ENCODE measurements at places on chromosomes 12 and 14.

DNA sequence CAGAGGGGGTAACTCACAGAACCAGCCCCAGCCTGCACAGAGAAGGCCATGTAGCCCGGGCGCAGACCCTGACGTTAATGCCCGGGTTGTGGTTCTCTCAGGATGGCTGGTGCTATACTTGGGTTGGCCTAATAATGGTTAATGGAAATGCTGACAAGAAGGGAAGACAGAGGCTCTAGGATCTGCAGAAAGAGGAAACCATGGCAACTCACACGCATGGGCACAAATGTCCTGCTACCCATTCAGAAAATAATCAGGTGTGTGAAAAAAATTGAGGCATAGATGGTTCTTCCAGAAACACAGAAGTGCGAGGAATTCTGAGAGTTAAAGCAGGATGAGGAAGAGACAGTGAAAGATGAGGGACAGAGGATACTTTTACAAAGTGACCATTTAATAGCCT lies 33.8 kb downstream of the APPL2 start:
- DNase-seq: no peak

DNA sequence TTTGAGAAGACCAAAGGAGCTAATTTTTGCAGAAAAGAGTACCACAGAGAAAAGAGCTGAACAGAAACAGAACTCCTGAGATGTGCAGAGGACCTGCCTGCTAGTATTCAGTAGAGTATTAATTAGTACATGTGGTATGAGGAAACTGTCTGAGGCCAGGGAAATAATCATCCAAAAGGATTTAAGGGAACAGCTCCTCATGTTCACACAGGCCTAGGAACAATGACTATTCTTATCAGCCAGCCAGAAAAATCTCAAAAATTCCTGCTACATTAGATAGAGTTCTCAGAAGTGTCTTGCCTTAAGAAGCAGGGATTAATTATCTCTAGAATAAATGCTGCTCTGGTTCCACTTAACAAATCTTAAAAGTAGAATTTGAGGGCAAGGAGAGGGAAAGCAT lies 36.4 kb downstream of the PKP2 start:
- no peak for DNase-seq

GRCh38 chr12:52687497-52688385 lies 7.5 kb upstream of the KRT1 start:
- DNase-seq: no peak

DNA sequence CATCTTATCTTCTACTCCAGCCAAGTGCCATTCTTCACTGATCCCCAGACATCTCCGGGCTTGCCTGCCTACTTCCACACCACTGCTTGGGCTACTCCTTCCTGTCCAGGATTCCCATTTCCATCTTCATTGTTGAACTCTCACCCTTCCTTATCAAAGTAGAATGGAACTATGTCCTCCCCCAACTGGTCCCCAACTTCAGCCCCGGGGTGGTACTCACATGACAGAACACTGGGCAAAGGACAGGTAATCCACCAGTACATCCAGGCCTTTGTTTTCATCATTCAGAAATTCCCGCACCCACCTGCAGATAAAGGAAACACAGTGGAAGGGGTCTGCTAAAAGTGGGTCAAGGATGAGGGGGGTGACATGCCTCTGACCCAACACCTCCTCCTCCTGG lies 38.4 kb downstream of the PRPF40B start:
- DNase-seq: no peak

GRCh38 chr12:41917938-41918341 lies 226.7 kb downstream of the GXYLT1 start:
- peak; percentile 46 for DNase-seq

- peak; percentile 59 for DNase-seq
Observed at GRCh38 chr14:62691647-62692489, 353.4 kb downstream of the KCNH5 start.

DNA sequence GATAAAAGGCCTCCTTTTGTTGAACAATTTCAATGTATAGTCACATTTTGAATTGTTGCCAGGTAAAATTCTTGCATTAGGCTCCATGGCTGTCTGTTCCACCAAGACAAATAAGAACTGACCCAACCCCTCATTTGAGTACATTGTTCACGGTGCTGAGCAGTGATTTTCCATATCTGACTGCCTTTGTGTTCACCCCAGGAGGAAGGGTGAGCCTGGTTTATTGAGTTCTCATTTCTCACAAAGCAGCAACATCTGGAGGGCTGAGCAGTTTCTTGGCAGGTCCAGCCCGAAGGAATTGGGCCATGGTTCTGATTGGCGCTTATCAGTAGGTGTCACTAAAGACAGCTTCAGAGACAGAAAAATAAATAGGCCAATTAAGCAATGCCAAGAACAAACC lies 149.1 kb downstream of the BMP4 start:
- peak; percentile 49 for DNase-seq

GRCh38 chr14:102699416-102700110 lies 77.7 kb upstream of the TRAF3 start:
- DNase-seq: no peak
